Stomach (tissue), 19 donors: ENCODE measurements at places on chromosomes 2 and 18. TPM values are rescaled to one million over a fixed set of nuclear protein-coding genes. Genes with fewer than 3 reads are reported as not detected.

PAPOLG gene
- total RNA-seq: 3.5 TPM

GULP1 gene
- total RNA-seq: 4.9 TPM

ARMC9 gene
- total RNA-seq: 80.5 TPM

DNA sequence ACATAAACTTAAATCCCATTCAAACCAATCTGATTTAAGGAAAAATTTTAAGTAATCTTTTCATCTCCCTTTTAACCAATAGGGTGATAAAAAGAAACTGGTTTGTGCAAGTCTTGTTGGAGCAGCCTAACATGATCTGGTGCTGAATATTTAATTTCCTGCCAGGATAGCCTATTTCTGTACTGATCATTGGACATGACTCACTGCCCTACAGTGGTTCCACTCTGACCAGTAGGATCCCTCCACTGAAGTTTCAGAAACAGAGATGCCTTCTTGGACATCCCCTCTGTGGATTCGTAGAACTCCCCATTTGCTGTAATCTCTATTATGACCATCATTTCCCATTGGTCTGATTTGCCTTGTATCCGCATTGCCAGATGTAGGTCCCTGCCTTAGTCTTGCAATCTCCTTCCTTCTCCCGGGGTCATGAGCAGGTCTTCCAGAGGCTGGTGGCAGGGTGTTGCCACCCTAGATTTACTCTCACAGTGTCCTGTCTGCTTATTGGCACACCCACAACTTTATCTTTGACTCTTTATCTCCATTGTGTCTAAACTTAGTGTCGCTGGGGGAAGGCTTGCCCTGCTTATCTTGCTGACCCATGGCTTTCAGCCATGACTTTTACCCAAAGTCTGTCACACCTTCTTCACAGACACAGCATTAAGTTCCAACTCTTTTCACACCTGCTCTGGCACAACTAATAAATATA lies 12.3 kb upstream of the SETBP1 start:
- H3K4me3 ChIP-seq: no peak overlapping the region
- H3K27me3 ChIP-seq: no peaks in the 10 kb centered on the region
- no peak for DNase-seq
- H3K36me3 ChIP-seq: no peaks in the 10 kb centered on the region

- H3K27me3 ChIP-seq: no peaks in the 10 kb centered on the region
- no peaks in the 10 kb centered on the region for H3K36me3 ChIP-seq
- H3K4me3 ChIP-seq: no peak overlapping the region
- no peak for DNase-seq
- H3K27ac ChIP-seq: no peak overlapping the region
- H3K4me1 ChIP-seq: no peaks in the 10 kb centered on the region
These were observed 20.4 kb upstream of the FEZ2 start for GRCh38 chr2:36618381-36618780.

- no peak overlapping the region for H3K27ac ChIP-seq
- H3K4me1 ChIP-seq: peaks cover 3% of the 10 kb centered on the region
- no peak overlapping the region for H3K4me3 ChIP-seq
These were observed 24.4 kb upstream of the FRZB start for GRCh38 chr2:182890773-182891378.

DNA sequence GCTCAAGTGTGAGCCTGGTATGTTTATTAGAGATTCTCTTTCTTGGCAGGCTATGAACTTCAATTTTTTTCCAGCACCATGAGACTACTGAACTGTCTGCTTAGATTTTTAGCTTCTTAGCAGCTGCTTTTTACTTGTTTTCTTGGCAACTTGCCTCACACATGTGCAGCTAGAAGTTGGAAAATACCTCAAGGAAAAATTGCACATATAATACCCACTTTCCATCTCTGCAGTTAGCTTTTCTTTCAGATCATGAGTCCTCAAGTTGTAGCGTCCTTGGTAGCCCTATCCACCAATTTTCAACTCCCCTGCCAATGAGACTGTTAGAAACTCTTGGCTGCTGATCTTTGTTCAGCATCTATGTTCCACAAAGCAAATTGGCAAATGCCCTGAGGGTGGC lies 302.1 kb downstream of the HRH4 start:
- peak; percentile 34 for DNase-seq
- H3K27ac ChIP-seq: no peak overlapping the region
- H3K36me3 ChIP-seq: no peaks in the 10 kb centered on the region
- H3K4me1 ChIP-seq: no peaks in the 10 kb centered on the region
- H3K4me3 ChIP-seq: no peak overlapping the region

GRCh38 chr18:47264308-47264700 lies 12.8 kb upstream of the SKOR2 start:
- H3K27me3 ChIP-seq: peaks cover 62% of the 10 kb centered on the region
- H3K36me3 ChIP-seq: no peaks in the 10 kb centered on the region
- peaks cover 24% of the 10 kb centered on the region for H3K4me1 ChIP-seq
- no peak overlapping the region for H3K27ac ChIP-seq
- no peak for DNase-seq

DNA sequence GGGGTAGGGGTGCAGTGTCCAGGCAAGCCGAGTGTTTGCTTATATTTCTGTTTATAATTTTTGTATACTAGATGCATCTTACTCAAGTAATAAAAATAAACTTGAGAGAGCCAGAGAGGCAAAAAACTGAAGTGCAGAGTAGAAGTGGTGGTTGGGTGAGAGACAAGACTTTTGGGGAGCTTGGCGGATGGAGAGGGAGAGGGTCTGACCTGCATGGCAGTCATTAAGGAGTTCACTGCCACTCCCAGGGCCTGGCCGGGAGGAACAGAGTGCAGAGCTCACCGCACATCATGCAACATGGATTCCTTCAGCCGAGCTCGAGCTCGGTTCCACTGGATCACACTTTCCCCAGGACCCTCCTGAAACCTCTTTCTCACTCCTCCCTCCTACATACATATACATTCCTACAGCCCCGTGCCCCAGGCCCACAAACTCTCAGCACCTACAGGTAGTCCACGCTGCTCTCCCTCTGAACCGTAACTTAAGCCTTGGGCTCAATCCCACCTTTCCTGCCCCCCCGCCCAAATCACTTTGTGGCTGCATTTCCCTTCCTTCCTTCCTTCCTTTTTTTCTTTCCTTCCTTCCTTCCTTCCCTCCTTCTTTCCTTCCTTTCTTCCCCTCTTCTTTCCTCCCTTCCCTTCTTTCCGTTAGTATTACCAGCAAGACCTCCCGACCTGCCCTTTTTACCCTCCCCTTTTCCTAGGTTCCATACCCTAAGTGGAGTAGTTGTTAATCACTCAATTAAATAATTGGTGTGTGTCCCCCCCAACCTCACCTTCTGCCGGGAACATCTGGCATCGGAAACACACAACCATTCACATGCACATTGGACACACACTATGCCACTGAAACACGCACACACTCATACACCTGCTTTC lies 37.1 kb upstream of the ATP6V1B1 start:
- peaks cover 25% of the 10 kb centered on the region for H3K4me1 ChIP-seq
- no peak for DNase-seq
- H3K27me3 ChIP-seq: peaks cover 24% of the 10 kb centered on the region
- no peaks in the 10 kb centered on the region for H3K36me3 ChIP-seq

GRCh38 chr2:189379731-189380261 lies 61.5 kb upstream of the WDR75 start:
- no peak overlapping the region for H3K27ac ChIP-seq
- no peaks in the 10 kb centered on the region for H3K36me3 ChIP-seq
- H3K4me3 ChIP-seq: no peak overlapping the region
- DNase-seq: no peak
